Activated CD4-positive, alpha-beta memory T cell treated with anti-CD3 and anti-CD28 coated beads, Interleukin-2, amount 10 ng/mL, durations not matched to agents 7 days and 5 days (primary cell): ENCODE measurements at places on chromosomes 7 and 10. TPM values are rescaled to one million over a fixed set of nuclear protein-coding genes. Genes with fewer than 3 reads are reported as not detected.

Gene WNT8B
- total RNA-seq = 0.23 TPM

Gene GCK
- total RNA-seq = not detected

Gene NUTM2E
- 0.18 TPM for total RNA-seq

Gene ADO
- 22.2 TPM for total RNA-seq

Gene GRM3
- not detected for total RNA-seq

Gene ZP3
- total RNA-seq = 9.3 TPM

Gene NPSR1
- not detected for total RNA-seq

Gene NPTX2
- not detected for total RNA-seq

Gene SDHAF3
- total RNA-seq = 16.0 TPM

Gene PPP1R17
- not detected for total RNA-seq

Gene TSPAN12
- not detected for total RNA-seq

Gene ZNF33A
- total RNA-seq = 31.7 TPM

Gene MTPN
- 135 TPM for total RNA-seq

Gene ORAI2
- total RNA-seq = 61.9 TPM

Gene CDC123
- 95.1 TPM for total RNA-seq

Gene LDB3
- total RNA-seq = 0.10 TPM

Gene INMT
- 1.0 TPM for total RNA-seq

Gene NRP1
- total RNA-seq = 2.6 TPM

Gene RAB19
- total RNA-seq = 4.8 TPM

Gene PAX4
- not detected for total RNA-seq

Gene ANKRD2
- total RNA-seq = not detected

Gene LAMB1
- total RNA-seq = not detected

Gene RARRES2
- not detected for total RNA-seq

Gene FOXP2
- not detected for total RNA-seq

Gene PTF1A
- not detected for total RNA-seq

Gene PUS7
- total RNA-seq = 5.1 TPM

Gene TMEM213
- 1.1 TPM for total RNA-seq

Gene TMEM236
- total RNA-seq = 0.08 TPM

Gene ERVW-1
- total RNA-seq = not detected

Gene PITX3
- total RNA-seq = not detected

Gene MBL2
- not detected for total RNA-seq

Gene VAX1
- total RNA-seq = not detected

Gene HYAL4
- total RNA-seq = not detected

Gene HMX3
- not detected for total RNA-seq

Gene WIPF3
- not detected for total RNA-seq

Gene TUBAL3
- total RNA-seq = not detected

Gene SAMD9L
- 184 TPM for total RNA-seq

Gene PNLIPRP1
- not detected for total RNA-seq

Gene CTNNA3
- 0.78 TPM for total RNA-seq

Gene ZYX
- total RNA-seq = 249 TPM

Gene NRCAM
- not detected for total RNA-seq

Gene PDE1C
- not detected for total RNA-seq

Gene GATA3
- total RNA-seq = 112 TPM

Gene PRF1
- 136 TPM for total RNA-seq

Gene H2AZ2
- total RNA-seq = 330 TPM

Gene CHAT
- total RNA-seq = not detected
